ENCODE measurements at places on chromosomes 7 and 10.

- DNase-seq, result no peak
Measured at GRCh38 chr7:22826593-22826992, 3.9 kb upstream of the TOMM7 start.

GRCh38 chr7:30116771-30117170 is 18.0 kb upstream of the MTURN start:
- DNase-seq, result no peak

GRCh38 chr10:111139567-111139966 is 62.7 kb downstream of the ADRA2A start:
- DNase-seq, result no peak

GRCh38 chr7:156480671-156481070 is 159.9 kb upstream of the RNF32 start:
- DNase-seq, result no peak

DNA sequence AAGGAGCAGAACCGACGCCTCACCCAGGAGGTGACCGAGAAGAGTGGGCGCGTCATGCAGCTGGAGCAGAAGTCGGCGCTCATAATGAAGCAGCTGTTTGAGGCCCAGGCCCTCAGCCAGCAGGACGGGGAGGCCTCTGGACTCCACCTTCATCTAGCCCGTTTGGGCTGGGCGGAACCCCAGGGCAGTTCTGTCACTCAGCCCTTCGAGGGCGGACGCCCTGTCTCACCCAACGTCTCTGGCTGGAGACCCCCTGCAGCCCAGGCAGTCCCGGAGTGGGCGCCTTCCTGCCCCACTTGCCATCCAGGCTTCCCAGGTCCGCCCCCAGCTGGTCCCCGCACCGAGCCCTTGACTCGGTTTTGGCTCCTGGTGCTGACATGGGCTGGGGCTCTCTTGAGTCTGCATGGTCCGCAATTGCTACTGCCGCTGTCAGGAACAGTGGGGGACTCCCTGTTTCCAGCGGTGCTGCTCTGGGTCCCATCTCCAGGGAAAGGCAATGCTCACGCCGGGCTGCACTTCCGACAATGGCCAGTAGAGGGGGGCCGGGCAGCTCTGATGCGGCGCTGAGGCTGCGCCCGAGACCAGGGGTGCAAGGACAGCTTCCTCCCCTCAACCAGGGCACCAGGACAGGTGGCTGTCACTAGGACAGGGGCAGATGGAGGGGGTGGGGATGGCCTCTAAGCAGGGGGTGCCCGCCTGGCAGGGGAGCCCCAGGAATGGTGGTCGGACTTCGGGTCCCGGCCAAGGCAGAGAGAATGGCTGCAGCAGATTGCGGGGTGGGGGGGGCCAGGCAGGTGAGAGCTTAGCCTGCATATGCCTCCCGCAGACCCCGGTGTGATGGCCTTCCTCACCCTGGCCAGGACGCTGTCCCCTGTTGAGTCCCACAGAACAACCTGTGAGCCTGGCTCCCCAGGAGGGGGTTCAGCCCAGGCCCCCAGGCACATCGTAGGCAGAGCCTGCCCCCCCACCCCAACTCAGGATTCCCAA is 71.2 kb upstream of the KCTD7 start:
- peak; percentile 60 for DNase-seq

DNA sequence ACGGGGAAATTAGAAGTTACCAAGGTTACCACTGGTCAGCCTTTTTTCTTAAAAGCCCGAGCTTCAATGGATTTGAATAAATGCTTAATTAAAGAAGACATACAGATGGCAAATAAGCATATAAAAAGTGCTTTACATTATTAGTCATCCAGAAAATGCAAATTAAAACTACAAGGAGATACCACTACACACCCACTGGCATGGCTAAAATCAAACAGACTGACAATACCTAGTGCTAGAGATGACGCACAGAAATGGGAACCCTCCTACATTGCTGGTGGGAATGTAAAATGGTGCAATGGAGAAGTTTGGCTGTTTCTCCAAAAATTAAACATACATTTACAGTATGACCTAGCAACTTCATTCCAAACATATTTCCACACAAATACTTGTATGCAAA is 38.3 kb upstream of the CREB5 start:
- DNase-seq, result no peak

DNA sequence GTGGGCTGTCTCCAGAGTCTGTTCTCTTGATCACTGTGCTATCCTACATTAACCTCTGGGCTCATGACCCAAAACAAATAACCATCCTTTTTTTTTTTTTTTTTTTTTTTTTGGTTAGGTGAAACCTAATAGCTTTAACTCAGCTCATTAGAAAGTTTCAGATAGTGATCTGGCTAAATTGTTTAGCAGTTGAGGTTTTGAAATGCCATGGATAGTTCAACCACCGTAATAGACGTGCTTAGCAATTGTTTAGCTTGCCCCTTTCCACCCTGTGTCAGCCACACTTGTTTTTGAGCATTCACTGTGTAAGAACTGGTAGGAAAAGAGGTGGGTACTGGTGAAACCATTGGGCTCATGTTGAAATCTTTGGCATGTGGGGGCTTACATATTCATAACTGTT is 3.8 kb downstream of the PLCE1 start:
- DNase-seq, result no peak

All from activated T-helper 2 cell treated with anti-CD3 and anti-CD28 coated beads, Interferon-gamma antibody, Interleukin-2, Interleukin-4, amounts not matched to agents 10 μg/mL and 5 μg/mL and 100 μg/mL, durations not matched to agents 14 hours and 24 hours and 36 hours (primary cell).